Sciatic nerve (tissue), 2 donors: ENCODE measurements at places on chromosomes 3 and 15.

- no peak for DNase-seq
These were observed 22.4 kb downstream of the WWTR1 start for GRCh38 chr3:149635396-149635795.

DNA sequence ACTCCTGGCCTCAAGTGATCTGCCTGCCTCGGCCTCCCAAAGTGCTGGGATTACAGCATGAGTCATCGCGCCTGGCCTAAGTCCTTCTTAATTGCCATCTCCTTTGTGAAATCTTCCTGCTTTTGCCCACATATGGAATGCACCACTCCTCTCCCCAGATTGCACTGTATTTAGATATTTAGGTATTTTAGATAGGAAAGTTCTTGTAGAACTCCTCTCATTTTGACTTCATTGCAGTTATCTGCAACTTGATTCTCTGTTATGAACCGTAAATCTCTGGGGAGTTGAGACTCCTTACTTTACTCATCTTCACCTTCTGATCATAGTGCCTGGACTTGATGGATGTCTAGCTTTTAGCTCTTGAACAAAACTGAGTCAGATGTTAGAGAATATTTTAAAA is 150.7 kb downstream of the AKAP13 start:
- no peak for DNase-seq

DNA sequence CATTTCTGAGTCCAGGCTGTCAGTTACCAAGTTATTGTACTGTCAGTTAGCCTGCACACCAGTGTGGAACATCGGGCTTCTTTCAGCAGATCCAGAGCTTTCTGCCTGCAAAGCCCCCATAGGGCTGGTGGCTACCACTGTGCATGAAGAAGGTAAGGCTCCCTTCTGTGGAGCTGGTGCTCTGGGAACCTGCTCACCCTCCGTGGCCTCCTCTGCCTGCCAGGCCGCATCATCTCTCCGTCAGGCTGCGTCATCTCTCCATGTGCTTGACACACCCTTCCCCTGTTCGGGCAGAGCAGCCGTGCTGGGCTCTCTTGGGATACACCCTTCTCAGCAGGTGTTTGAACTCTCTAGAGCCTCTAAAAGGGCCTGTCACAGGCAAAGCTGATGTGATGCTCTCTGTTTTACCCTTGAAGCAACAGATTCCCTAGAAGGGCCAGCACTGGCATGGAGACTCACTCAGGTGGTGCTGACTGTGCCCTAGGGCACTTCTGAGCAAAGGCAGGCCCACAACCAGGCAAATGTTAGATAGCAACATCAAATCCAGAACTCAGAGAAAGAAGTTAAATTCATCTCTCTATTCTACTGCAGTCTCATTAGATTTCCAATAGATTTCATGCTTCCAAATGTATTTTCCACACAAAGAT is 261.1 kb downstream of the EPHB1 start:
- no peak for DNase-seq

GRCh38 chr3:38497031-38497430 is 891 bp downstream of the EXOG start:
- no peak for DNase-seq

DNA sequence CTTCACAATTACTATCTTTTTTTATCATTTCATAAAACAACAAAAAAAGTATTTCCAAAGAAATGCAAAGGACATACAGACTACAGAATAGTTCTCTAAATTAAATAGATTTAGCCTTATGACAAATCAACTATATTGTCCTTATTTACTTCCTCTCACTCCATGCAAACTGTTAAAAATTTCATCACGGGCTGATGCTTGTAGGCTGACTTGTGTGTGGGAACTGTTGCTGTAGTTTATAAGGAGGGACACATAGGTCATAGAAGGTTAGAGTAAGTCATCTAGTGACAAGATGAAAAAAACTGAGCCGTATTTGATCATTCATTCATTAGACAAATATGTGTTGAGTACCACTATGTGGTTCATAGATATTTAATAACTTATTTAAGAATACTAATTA is 232.5 kb upstream of the TBL1XR1 start:
- no peak for DNase-seq

DNA sequence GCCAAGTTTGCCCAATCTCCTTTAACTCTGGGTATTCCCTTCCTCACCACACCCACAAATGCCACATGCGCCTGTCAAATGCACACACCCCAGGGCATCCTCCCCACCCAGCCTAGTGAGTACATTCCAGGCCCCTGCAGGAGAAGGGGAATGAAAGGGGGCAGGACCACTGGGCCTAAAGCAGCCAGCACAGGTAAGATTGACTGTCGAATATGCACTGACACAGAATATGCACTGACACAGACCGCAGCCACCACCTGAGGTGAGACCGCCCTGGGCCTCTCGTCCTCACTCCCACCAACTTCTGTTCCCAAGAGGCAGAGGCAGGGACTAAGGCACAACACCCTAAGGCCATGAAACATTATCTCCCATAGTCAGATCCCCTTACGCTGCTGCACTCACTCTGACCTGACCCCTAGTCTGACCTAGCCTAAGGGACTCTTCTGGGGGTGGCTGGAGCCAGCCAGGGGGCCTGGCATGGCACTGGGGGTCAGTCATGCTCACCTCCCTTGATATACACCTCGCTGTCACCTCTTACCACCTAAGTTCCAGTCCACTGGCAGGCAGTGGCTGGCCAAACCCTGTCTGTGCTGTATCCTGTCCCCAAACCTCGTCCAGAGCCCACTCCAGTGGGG is 10.8 kb downstream of the AP3B2 start:
- DNase-seq: no peak

DNA sequence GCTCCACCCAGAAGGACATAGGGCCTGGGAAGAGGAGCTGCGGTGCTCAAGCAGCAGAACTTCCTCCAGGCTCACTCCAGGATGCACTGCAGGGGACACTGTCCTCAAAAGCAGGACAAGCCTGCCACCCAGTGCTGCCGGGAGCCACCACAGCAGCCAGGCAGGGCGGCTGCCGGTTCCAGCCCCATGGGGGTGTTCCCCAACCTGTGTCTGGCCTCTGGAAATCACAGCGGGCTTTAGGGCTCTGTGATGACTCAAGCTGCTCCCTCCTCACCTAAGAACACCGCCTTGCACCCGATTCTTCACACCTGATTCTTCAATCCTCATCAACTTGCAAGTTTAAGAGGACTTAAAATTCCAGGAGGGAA is 71.9 kb upstream of the SLC6A11 start:
- no peak for DNase-seq

GRCh38 chr15:86493884-86494283 is 414.2 kb downstream of the AGBL1 start:
- DNase-seq: no peak

- DNase-seq: no peak
These were observed 110.4 kb downstream of the FILIP1L start for GRCh38 chr3:100003609-100004503.

DNA sequence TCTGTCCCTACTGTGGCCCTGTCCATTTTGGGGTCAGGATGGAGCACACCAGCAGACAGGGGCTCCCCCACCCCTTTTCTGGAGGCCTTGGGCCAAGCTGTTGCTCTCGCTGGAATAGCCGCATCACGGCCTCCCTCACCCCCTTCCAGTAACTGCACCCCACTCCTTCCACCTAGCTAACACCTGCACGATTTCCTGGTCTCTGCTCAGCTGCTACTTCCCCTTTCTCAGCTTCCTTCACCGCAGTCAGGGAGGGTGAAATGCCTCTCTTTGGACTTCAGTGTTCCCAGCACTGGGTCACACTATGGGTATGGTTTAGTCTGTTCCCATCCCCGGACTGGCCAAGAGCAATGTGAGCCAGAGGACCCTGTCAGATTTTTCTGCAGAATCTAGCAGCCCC is 400.2 kb downstream of the MCTP2 start:
- no peak for DNase-seq

GRCh38 chr15:73727330-73727976 is 25.7 kb downstream of the INSYN1 start:
- no peak for DNase-seq

- no peak for DNase-seq
These were observed 249.5 kb downstream of the NEK10 start for GRCh38 chr3:27119639-27120038.

DNA sequence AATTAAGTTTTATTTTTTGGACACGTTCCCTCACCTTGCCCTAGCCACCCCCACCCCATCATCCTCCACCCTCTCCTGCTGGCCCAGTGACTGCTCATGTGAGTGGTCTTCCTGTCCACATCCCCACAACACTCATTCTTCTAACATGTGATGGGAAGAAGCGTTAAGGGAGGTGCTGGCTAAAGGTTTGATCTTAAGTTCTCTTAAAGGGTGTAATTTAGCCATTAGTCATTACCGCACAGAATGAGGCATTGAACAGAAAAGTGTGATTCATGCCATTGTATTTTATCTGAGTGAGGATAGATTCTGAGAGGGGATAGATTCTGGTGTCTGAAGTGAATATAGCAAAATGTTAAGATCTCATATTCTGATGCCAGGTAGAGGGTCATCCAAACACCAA is 272.9 kb upstream of the TPM1 start:
- no peak for DNase-seq

GRCh38 chr15:46091860-46092450 is 457.1 kb downstream of the SQOR start:
- DNase-seq: no peak

- DNase-seq: no peak
These were observed 95.9 kb downstream of the SLC49A4 start for GRCh38 chr3:122890720-122891220.

GRCh38 chr15:52309154-52309548 is 13.5 kb upstream of the MYO5C start:
- DNase-seq: no peak

GRCh38 chr15:62121273-62122015 is 43.6 kb downstream of the C2CD4B start:
- no peak for DNase-seq

- no peak for DNase-seq
These were observed 162.9 kb downstream of the VGLL4 start for GRCh38 chr3:11480663-11481298.

DNA sequence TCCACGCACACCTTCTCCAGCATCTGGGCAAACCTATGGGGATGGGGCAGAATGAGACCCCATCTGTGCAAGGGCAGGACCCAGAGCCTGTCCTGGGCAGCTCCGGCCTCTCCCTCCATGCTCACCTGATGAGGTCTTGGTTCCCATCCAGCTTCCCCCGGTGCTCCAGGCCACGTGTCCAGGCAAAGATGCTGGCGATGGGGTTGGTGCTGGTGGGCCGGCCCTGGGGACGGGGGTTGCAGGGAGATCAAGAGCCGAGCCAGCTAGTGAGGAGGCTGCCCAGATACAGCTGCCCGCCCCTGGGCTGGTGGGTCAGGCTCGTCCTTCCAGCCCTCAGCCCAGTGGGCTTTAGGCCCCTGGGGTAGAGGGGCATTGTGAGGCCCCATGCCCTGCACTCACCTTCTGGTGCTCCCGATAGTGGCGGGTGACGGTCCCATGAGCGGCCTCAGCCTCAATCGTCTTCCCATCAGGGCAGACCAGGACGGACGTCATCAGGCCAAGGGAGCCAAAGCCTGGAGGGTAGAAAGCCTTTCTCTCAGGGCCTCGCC is 17.3 kb downstream of the IDH2 start:
- no peak for DNase-seq

- DNase-seq: peak; percentile 64
These were observed 370.0 kb upstream of the FRG2C start for GRCh38 chr3:75294124-75294523.

DNA sequence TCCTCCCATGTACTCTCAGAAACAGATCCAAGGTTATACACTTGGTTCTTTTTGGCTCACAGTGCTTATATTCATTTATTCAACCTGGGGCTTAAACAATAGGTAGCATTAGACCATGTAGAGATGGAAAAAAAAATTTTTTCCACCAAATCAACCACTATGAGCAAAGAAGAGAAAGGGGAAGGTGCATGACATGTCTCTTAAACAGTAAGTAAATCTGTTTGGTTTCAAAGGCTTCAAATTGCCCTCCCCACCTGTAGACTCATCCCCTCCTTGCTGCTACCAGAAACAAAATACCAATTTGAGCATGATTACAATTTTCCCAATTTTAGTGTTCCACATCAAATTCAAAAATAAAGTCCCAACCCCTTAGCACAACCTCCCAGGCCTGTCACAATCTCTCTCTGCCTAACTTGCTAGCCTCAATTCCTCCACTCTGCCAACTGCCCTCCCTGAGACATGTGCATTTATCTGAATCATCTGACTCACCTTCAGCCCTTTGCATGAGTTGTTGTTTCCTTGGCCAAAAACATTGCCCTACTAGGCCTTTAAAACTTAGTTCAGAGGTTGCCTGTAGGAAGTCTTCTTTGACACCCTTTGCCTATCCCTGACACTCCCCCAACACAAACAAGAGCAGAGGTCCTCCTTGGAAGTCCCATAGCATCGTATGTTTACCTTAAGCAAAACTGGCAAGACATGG is 30.3 kb upstream of the TSC22D2 start:
- no peak for DNase-seq

DNA sequence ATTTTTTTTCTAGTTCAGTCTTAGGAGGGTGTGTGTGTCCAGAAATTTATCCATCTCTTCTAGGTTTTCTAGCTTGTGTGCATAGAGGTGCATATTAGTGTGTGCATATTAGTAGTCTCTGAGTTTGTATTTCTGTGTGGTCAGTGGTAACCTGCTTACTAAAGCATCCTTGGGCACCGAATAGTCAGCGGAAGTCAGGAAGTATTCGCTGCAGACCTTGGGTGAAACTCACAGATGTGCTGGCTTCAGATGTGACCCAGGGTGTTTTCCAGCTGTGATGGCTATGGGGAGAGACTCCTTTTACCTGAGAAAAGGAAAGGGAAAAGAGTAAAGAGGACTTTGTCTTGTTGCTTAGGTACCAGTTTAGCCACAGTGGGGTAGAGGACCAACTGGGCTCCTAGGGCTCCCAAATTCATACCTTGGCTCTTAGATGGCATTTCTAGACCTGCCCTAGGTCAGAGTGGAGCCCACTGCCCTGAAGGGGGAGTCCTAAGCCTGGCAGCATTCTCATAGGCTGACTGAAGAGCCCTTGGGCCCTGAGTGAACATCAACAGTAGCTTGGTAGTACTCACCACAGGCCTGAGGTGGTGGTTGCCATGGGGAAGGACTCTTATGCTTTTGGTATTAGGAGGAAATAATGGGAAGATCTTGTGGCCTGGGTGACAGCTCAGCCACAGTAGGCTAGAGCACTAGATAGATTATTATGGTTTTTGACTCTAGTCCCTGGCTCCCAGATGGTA is 286.0 kb upstream of the ZPLD1 start:
- no peak for DNase-seq

- no peak for DNase-seq
These were observed 61.9 kb downstream of the ATP2B2 start for GRCh38 chr3:10443272-10444109.

- DNase-seq: no peak
These were observed 72.5 kb downstream of the WWTR1 start for GRCh38 chr3:149585401-149585726.

DNA sequence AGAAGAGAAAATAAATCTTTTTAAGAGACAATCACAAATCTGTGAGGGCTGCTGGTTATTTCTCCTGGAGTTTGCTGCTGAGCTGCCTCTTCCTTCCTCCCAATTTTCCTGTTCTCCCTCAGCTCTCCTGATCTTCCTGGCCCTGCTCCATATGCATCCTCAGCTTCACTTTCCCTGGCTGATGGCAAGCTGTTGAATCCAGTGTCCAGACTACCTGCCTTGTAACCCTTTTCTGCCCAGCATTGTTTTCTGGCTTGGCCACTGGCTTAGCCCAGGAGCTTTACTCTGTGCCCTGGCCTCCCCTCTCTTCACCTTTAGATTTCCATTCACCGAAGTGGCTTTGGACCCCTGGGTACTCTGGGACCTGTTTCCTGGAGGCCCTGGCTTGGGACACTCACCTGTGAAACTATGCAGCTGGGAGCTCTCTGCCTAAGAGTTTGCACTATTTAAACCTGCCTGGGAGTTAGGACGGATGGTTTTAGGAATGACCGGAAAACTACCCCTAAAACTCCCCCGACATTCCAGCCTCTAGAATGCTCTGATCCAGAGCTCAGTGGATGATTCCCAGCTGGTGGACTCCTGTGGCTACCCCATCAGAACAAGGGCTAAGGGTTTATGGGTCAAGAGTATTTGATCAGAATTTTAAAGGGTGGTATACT is 90.0 kb downstream of the RBPMS2 start:
- DNase-seq: no peak
